ENCODE measurements at places on chromosomes 4 and X.

DNA sequence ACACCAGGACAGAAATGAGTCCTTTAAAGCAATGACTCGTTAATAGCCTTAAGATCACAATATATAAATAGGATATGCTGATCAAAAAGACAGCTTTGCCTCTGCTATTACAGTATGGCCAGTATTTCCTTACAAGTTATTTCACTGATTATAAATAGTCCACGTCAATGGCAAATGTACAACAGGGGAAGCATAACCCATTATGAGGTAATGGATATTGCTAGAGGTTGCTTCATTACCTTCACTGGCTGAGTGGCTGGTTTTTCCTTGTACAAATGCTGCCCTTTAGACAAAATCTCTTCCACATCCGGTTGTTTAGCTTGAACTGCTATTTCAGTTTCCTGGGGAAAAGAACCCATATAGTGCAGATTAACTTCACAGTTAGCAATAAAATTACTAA is 764.6 kb upstream of the FTHL17 start:
- no peak for DNase-seq

DNA sequence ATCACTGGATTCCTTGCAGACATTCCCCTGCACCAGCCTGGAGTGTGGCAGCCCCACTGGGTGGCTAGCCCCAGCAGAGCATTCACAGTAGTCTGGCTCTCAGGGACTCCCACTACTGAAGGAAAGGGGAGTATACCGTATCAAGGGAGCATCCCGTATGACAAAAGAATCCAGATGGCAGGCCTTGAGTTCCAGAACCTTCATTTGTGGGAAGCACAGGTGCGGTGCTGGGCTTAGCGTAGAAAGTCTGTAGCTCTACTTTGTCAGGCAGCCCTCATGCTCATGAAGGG is 79.6 kb downstream of the CENPC start:
- no peak for DNase-seq

- no peak for DNase-seq
Observed at GRCh38 chr4:135144498-135144897, 942.9 kb upstream of the PABPC4L start.

GRCh38 chr4:13601048-13601447 is 26.5 kb downstream of the BOD1L1 start:
- DNase-seq: no peak

GRCh38 chr4:56099378-56099786 is 150.6 kb downstream of the CEP135 start:
- no peak for DNase-seq

Measured in PC-9 (cell line).